Iris pigment epithelial cell (primary cell): ENCODE measurements at places on chromosomes 5 and 9.

DNA sequence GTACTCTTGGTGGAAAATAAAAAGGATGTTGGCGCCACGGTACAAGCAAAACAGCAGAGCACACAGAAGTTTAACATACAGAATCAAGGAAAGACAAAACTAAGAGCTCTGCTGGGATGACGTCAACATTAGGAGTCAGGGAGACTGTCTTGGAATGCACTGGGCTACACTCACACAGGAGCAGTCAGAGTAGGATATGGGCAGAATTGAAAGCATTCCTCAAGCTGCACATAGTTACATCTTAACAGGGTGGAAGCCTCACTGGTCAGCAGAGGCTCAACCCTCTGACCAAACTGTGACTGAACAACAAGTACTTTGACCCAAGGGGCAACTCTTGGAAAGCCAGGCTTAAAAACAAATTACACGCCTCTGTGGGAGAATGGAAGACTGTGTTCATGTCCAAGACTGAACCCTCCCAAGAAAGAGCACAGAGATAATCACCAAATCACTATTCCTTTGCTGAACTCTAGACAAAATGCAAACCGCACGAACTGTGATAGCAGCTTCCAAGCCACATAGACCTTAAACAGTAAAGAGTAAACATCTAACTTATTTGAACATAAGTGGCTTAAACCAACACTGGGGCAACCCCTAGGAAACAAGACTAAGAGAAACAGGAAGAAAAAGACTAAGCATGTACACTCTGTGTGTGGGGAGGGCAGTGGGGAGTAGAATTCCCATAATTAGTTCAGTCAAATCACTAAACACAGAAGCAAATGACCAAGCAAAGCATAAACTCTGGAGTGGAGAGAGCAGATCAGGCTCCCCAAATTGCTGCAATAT lies 772.7 kb downstream of the PRELID2 start:
- peak; percentile 60 for DNase-seq

DNA sequence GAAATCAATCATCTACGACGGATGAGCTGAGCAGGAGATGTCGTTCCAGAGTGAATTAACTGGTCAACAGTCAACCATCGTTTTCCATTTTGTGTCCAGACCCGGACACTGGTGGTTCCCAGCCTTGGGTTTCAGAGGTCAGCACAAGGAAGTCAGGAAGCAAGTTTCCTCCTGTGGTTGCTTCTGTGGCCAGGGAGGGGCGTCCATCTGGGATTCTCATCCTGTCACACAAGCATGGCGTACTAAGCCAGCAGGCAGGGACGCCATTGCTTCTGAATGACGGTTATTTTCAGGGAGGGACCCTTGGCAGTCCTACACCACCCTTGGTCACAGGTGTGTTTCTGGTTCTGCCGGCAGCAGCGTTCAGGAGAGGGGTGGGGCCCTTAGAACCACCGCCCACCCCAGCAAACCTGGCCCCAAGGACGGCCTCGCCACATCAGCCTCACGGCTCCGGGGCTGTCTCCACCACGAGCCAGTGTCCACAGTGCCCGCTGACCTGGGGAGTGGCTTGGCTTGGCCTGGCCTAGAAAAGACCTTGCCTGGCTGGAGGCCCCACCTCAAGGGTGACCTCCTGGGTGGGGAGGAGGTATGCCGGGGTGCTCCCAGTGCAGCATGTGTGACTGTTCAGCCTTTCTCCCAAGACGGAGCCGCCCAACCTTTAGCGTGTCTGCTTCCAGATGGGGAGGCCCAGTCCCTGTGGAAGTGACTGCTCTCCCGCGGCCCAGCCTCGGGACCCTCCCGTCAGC lies 25.2 kb downstream of the NDUFS6 start:
- no peak for DNase-seq

- DNase-seq, result no peak
Observed at GRCh38 chr5:74013222-74013621, 387.2 kb downstream of the ARHGEF28 start.

- DNase-seq, result peak; percentile 53
Observed at GRCh38 chr9:91001146-91001611, 199.6 kb downstream of the SYK start.

- no peak for DNase-seq
Observed at GRCh38 chr5:43859309-43859708, 256.3 kb downstream of the NNT start.

GRCh38 chr5:179806250-179807048 lies at the start of gene MGAT4B:
TSS of gene MGAT4B (minus strand) at chr5:179806866. CDS start at chr5:179806583, 283 bp downstream.
- DNase-seq, result peak; percentile 83
